H4 (cell line): ENCODE measurements at places on chromosomes 1 and 21.

- DNase-seq = no peak
Measured at GRCh38 chr1:9228609-9229008, 6.0 kb upstream of the H6PD start.

GRCh38 chr1:88217386-88217785 lies 466.7 kb upstream of the PKN2 start:
- no peak for DNase-seq

- no peak for DNase-seq
Measured at GRCh38 chr1:161207173-161207572, 5.0 kb downstream of the NDUFS2 start.

- peak; percentile 27 for DNase-seq
Measured at GRCh38 chr1:91730801-91731732, 154.9 kb downstream of the TGFBR3 start.

DNA sequence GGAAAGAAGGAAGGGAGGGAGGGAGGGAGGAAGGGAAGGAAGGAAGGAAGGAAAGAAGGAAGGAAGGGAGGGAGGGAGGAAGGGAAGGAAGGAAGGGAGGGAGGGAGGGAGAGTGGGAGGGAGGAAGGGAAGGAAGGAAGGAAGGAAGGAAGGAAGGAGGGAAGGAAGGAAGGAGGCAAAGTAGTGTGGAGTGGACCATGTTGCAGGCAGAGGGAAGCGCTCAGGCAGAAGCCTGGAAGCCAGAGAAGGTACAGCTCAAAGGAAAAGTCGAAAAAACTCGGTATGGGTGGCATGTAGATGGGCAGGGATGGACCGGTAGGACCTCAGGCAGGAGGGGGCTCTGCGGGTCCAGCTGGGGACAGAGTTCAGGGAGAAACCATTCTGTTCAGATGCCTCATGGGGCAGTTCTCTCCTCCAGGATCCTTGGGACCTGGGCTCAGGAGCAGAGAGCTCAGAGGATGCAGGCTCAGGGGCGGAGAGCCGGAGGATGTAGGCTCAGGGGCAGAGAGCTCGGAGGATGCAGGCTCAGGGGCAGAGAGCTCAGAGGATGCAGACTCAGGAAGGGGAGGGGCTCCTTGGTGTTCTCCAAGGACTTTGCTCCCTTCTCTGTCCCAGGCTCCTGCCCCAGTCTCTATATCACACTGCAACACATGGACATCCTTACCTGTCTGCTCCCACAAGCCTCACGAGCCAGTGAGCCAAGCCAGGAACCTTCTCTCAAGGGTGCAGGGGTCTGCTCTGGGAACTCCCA lies 13.6 kb upstream of the PADI3 start:
- no peak for DNase-seq

- DNase-seq = peak; percentile 8
Measured at GRCh38 chr1:215777370-215777925, 210.3 kb downstream of the KCTD3 start.

DNA sequence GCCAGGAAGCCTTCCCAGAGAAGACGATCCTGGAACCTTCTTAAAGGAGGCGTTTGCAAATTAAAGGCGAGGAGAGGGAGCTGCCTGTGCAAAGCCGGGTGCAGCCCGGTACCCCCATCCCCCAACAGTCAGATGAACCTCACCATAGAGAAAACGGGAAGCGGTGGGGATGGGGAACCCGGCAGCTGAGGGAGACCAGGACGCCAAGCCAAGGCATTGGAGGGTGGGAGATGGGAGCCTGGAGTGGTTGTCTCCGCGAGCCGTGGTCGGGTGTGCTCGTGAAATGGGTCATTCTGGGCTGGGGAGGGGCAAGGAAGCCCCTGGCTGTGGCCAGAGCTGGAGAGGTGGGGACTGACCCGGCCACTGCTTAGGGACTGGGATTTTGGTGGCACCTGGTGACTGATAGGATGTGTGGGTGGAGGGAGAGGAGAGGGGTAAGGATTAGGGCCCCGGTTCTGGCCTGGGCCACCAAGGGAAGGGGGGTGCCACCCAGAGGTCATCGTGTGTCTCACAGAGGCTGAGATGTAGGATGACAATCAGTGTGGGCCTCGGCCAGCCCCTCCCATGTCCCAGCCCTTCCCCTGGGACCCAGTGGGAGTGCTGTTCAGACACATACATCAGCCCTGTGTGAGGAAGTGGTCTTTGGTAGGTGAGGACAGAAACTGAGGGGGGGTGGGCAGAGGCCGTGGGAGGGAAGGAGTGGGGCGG lies 676 bp upstream of the PADI2 start:
- no peak for DNase-seq

DNA sequence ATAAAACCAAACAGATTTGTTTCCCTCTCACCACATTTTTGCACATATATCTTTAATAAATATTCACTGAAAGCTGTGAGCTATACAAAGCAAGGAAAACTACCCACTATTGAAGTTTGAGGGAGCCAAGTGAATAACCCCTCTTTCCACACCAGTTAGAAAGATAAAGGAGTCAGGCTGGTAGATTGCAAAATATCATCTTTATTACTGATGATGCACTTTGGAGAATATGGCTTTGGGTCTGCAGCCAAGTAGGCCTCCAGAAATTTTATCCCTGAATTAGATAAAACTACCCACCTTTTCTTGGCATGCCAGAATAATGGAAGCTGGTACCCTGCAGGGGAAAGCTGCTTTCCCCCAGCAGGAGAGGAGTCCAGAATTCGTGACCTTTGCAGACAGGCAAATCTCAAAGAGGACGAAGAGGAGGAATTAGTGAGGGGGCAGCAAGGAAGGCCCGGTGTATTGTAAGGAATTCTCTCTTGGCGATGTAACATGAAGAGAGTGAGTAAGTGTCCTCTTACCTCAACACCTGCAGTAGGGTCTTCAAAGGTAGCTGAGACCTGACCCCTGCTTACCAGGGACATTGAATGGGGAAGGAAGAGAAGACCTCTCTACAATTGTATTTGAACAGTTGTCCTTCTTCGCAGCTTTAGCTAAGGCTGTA lies 84.7 kb downstream of the LRRC8D start:
- DNase-seq = no peak

GRCh38 chr1:226310245-226310540 lies 1.2 kb upstream of the LIN9 start:
- DNase-seq = no peak

- peak; percentile 48 for DNase-seq
Measured at GRCh38 chr1:156128654-156129597, 14.4 kb downstream of the LMNA start.

GRCh38 chr1:170583186-170583585 lies 51.2 kb downstream of the GORAB start:
- DNase-seq = no peak

DNA sequence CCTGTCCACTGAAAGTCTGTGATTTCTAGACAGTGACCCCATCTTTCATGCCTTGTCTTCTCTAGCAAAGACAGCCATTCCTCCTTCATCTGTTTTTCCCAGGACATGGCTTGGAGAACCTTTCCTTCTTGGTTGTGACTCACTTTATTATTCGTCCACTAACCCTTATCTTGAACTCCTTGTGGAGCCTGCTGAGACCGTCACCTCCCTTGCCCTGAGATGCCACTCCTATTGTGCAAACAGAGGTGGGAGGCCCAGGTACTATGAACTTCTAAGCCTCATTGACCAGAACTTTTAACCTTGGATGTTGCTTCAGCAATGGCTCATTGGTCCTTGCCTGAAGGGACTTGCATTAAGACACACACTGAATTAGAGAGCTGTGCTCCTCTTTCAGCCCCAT lies 117.5 kb downstream of the FOXD2 start:
- no peak for DNase-seq

DNA sequence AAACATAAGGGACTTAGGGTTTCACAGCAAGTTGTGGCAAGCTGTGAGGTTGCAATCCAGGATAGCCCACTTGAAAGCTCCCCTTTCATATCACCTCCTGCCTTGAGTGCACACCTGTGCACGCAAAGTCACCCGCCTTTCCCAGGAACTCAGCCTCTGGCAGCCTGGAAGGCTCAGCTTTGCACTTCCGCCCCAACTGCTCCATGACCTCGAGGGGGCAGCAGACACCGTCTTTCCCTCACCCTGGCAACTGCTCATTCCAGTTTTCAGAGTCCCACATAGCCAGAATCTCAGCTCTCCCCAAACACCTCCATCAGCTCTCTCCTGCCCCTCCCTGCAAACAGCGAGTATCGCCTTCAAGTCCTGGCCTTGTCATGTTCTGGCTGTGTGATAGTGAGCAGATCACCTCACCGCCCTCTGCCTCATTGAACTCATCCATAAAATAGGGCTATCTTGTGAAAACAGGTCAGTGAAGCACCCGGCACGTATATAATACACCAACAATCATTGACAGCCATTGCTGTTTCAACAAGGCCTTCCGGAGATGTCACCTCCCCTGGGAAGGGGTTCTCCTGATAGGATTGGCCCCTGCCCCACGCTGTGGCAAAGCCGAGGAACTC lies 32.2 kb upstream of the EPB41 start:
- DNase-seq = peak; percentile 93

GRCh38 chr1:211750599-211750998 lies 75.2 kb upstream of the NEK2 start:
- DNase-seq = no peak

- DNase-seq = no peak
Measured at GRCh38 chr1:183327434-183328290, 90.5 kb downstream of the NMNAT2 start.

DNA sequence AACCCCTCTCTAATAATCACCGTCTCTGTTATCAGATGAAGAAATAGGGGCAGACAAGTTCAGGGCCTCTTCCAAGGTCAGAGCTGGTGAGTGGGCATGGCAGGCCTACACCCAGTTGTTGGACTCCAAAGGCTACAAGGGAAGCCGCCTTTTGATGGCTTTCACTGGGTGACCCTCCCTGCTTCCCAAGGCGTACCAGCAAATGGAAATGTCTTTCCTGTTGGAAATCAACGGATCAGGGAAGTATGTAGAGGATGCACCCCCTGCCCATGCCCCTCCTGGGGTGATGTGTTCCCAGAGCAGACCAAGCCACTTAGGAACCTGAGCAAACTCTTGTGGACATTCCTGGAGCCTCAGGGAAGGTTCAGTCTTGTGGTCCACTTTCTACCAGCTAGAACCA lies 47.4 kb downstream of the LGR6 start:
- no peak for DNase-seq

GRCh38 chr1:185719021-185719420 lies 15.2 kb upstream of the HMCN1 start:
- DNase-seq = peak; percentile 85

DNA sequence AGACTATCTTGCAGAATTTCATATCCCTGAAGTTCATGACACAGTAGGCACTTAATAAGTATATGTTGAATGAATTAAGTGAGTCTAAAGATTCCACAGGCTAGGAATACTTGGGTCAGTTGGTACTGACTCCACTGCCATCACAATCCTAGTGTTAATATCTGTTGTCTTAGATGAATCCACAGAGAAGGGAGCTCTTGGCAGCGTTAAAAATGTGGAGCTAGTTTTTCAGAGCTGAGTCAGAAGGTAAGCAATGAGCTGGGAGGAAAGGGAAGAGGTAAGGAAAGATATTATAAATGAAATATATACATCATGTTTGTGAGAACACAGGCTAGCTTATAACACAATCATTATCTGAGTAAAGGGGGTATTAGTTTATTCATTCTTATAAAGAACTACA lies 21.8 kb upstream of the GORAB start:
- no peak for DNase-seq

GRCh38 chr1:201504799-201505502 lies 2.0 kb downstream of the CSRP1 start:
- no peak for DNase-seq

GRCh38 chr1:152497273-152497672 lies 13.3 kb upstream of the LCE5A start:
- DNase-seq = no peak

GRCh38 chr1:162835157-162835899 lies 25.6 kb downstream of the CCDC190 start:
- DNase-seq = no peak

DNA sequence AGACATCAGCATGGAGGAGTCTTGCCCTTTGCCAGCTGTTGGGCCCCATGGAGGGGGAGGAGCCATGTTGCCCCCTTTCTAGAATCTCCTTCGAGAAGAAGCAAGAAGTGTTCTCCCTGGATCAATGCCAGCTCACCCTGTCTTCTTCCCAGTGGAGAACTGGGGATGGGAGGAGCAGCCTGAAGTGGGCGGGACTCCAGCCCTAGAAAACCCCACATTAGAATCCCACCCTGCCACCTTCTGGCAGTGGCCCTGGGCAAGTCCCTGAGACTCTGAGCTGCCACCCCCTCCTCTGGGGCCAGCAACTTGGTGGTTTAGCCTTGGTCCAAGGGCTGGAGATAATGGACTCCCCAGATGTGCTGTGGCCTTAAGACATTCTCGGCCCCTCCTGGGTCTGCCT lies 51.7 kb downstream of the PAX7 start:
- DNase-seq = no peak

DNA sequence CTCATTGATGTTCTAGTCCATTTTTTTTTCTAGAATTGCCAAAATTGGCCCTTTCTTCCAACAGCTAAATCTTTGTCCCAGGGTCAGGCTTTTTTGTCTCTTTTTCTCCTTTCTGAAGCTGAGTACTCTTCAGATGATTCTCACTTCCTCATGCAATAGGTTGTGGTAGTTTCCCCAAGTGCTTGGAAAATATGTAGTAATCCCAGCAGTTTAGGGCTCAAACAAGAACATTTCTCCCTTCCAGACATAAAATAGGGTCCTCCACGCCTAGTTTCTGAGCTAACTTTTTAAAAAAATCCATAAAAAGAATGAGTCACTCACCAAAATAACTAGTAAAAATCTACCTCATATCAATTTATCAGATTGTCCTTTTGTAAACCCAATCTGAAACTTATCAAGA lies 10.0 kb upstream of the MCOLN3 start:
- DNase-seq = no peak

DNA sequence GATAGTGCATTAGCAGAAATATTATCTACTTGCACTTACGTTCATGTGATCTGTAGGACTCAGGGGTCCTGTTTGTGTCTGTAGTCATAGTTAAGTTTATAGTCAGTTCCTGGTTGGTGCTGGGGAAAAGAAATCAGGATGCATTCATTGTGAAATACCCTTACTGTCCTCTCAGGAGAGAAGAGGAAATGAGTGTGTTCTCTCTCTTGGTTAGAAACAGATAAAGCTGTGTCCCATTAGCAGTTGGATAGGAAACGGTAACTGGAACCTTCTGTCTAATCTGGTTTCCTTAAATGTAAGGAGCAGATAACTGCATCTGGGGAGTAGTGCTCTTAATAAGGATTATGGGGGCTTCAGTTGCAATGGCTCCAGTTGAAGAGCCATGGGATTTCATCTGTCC lies 8.9 kb downstream of the SDCCAG8 start:
- no peak for DNase-seq

- no peak for DNase-seq
Measured at GRCh38 chr1:7988576-7988975, 27.1 kb downstream of the PARK7 start.

- DNase-seq = no peak
Measured at GRCh38 chr1:38250356-38250755, 203.8 kb upstream of the POU3F1 start.

DNA sequence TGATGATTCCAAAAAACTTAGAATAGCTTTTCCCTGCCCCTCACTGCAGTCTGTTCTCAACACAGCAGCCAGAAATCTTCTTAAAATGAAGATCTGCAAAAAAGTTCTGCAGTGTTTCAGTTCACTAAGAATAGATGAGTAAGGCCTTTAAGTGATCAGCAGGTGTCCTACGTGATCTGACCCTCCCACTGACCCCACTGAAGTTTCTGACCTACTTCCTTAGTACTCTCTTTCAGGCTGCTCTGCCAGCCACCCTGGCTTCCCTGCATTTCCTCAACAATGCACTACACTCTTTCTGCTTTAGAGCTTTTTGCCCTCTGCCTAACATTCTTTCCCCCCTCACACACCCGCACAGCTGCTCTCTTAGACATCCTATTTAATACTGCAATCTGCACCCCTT lies 182.5 kb downstream of the AKT3 start:
- no peak for DNase-seq
